ENCODE measurements at places on chromosomes 11 and 22.

- DNase-seq = no peak
Measured at GRCh38 chr11:22510010-22510409, 115.6 kb downstream of the FANCF start.

- no peak for DNase-seq
Measured at GRCh38 chr11:31936312-31936711, 125.2 kb upstream of the PAX6 start.

DNA sequence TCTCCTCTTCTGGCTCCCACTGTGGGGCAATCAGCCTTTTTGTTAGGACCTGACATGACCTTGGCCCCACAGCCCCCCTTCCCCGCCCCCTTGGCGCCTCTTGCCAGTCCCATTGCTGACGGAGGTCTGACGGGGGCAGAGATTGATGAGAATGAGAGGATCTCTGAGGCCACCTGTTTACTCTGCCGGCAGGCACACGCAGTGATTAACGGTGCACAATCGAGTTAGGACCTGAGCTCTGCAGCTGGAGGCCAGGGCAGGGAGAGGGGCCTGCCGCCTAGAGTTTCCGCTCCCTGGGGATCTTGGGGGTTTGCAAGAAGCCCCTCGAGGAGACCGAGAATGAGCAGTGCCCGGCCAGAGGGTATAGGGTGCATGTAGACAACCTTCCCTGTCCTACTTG is 6.8 kb upstream of the CHRM1 start:
- no peak for DNase-seq

DNA sequence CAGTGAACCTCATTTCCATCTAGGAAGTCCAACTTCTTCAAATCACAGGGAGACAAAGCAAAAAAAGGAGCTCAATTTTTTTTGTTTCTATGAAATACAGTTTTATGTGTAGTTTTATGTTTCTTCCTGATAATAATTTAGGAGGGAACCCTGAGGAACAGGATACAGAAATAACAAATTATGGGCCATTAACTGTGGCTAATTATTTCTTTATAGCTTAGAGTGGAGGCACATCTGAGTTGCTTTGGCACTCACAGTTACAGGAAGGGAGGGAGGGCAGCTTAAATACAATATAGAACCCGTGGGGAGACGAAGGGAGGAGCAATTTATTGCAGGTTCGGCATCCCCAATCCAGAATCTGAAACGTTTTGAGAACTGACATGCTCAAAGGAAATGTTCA is 37.1 kb upstream of the HORMAD2 start:
- DNase-seq = no peak

DNA sequence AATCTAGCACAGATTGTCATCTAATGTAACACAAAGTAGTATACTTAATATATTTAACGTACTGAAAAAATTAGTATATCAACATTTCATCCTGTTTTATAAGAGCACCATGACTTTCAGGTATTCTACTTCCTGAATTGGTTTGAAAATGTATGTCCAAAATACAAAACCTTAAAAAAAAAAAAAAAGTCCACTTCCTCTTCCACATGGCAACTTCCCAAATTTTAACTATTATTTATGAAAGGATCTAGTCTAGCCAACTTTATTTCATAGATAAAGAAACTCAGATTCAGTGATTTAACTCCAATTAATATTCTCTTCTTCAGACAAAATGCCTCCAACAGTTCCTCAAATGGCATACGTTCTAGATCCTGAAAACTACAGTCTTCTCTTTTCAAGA is 44.0 kb downstream of the PIK3C2A start:
- DNase-seq = no peak

DNA sequence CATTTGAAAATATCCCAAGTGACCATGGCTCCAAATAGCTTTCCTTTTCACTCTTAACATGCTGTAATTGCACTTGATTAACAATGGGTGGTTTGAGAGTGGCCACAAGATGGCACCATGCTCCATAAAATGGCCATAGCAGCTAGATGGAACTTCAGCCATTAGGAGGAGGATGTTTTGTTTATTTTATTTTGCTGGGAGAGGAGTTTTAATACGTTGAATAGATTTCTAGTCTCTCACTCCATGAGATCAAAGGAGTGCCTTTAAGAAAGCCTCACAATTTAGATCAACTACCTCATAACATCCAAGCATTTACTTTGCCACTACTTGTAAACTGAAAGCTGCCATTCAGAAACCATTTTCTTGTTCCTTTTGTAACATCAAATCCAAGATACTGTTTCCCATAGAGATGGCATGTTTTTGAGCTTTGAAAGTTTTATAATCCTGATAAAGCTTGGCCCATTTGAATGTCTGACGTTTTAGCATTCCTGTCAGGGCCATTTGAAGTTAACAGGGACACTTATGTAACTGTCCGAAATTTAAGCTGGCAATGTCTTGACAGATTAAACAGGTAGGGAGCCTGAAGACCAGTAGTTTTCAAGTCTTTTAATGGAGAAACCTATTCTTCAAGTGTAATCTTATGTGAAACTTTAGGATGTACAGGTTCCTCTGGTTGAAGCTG is 4.7 kb downstream of the FEN1 start:
- peak; percentile 72 for DNase-seq

- DNase-seq = no peak
Measured at GRCh38 chr11:114953039-114953438, 274.7 kb downstream of the NXPE2 start.

Measured in stromal cell of bone marrow (primary cell).